RKO (cell line): ENCODE measurements at places on chromosomes 4 and X.

- peak; percentile 84 for DNase-seq
Measured at GRCh38 chrX:77572322-77572721, 125.1 kb downstream of the FGF16 start.

DNA sequence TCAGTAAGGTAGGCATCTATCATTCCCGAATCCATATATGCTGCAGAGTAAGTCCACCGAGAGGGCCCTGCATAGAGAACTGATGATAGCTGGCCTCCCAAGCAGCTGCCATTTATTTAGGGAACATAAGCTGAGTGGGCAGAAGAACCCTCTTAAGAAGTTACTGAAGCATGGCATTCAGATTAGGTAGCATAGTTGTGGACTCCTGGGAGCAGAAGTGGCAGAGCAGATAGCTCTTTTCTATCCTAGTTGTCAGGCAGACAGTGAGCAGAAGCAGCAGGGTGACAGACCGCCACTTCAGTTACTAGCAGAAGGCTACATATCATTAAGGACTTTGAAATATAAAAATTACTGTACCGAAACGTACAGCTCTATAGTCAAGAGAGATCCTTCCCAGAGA, 454.7 kb downstream of the PPP4R3C start:
- no peak for DNase-seq

GRCh38 chr4:187999406-187999932, 3.9 kb downstream of the ZFP42 start:
- no peak for DNase-seq

DNA sequence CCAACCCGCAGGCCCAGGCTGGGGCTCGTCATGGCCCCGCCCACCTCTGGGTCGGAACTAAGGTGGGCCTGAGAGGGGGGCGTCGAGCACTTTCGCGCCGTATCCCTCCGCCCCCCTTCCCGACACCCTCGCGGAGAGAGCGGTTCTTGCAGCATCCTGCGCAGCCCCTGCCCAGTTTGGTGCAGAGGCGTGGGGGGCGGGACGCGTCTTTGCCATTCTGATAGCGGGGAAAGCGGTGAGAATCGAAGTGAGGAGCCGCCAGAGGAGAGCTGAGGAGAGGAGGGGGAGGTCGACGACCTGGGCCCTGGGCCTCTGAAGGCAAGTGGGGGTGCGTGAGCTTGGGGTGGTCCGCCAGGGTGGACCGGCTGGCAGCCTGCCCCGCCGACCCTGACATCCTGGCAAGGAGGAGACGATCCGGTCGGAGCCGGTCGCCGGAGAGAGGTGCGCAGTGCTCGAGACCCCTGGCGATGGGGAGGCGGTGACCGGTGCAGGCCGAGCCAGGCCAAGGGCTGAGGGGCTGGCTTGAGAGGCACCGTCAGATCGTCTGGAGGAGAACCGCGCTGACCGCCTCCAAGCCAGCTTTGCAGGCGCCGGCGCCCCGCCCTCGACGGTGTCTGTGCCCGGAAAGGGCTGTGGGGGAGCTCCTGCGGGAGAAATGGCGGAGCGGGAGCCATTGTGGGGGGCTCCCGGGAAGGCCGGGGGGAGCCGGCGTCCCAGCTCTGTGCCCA, 25.5 kb downstream of the GPRASP3 start:
- DNase-seq = no peak

DNA sequence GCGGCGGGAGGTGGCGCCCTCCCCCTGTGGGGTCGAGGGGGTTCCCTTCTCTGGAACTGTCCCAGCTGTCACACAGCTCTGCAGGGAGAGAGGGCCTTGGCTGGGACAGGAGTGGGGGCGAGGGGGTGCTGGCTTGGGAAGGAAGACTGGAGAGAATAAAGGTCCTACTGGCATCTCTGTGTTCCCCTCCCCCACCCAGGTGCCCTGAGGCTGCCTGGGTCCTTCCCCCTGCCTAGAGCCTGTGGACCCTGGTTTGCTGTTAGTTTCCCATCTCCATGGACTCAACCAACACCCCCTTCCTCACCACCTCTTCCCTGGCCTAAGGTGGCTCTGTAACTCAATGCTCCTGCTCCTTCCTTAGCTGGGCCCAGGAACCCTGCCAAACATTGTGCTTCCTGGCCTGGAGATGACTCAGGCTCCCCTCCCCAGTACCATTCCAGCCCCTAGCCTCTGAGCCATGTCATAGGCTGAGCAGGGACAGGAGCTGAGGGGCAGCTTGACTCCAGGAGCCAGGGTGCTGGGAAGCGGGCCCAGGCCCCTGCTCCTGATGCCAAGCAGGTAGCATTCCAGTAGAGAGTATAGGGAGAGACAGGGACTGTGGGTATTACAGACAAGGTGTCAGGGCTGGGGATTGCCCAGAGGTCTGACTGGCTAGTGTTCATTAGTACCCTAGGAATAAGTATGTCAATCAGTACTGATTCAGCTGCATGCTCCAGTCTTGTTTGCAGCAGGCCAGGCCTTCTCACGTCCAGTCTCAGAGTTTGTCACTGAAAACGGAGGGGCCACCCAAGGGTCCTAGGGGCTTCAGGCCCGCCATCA, 100.7 kb downstream of the EFNB1 start:
- no peak for DNase-seq

DNA sequence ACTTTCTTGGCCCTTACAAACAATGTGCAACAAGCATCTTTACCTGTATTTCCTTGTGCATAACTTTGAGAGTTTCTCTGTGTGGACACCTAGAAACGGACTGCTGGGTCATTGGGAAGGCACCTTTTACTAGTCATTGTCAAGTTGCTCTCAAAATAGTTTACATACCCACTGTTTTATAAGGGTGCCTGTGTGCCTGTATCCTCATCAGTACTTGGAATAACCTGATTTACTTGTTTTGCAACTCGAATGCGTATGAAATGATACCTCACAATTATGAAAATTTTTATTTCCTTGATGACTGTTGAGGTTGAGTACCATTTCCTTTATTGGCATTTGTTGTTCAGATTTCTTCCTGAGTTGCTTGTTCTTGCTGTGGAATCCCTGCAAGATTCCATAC, 150.8 kb downstream of the STIM2 start:
- DNase-seq = no peak

GRCh38 chrX:21934414-21934813, 6.1 kb upstream of the SMS start:
- DNase-seq = peak; percentile 25

DNA sequence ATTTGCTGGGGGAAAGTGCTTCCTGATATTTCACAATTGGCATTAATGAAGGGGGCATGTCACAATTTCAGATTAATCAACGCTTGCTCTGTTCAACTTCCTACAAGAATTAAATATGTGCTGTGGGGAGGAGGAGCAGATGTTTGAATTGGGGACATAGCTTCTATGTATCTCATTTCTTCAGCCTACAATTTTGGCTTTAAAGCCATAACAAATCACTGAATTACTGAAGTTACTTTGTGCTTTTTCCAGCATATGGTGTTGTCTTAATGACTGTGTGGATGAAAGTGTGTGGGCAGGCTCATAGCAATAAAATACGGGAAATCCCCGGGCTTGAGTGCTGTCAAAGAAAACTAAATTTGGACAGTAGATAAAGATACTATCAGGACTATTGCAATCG, 813 bp downstream of the TLR7 start:
- DNase-seq = no peak

- DNase-seq = no peak
Measured at GRCh38 chr4:101102114-101102742, 245.1 kb downstream of the PPP3CA start.

DNA sequence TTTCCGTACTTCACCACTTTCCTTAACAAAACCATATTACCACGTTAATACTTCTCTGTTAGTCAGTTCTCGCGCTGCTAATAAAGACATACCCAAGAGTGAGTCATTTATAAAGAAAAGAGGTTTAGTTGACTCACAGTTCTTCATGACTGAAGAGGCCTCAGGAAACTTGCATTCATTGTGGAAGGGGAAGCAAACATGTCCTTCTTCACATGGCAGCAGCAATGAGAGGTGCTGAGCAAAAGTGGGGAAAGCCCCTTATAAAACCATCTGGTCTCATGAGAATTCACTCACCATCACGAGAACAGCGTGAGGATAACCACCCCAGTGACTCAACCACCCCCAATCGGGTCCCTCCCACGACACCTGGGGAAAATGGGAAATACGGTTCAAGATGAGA, 289.8 kb upstream of the CLNK start:
- DNase-seq = no peak

GRCh38 chrX:152992115-152992514, 1.8 kb downstream of the PNMA5 start:
- DNase-seq = no peak

DNA sequence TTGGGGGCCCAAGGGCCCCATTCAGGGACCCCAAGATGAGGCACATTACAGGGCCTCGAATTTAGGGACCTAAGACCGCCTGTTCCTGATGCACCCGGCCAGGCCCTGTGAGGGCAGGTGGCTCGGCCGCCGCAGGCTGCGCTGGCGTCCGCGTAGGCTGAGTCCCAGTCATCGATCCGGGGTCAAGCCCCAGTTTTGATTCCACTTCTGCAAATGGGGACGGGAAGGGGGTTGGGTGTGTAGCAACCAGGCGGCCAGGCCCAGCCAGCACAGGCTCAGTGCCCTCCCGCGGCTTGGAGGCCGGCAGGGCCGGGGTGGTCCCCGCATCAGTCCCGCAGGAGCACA, 327 bp downstream of the PNPLA4 start:
- no peak for DNase-seq

GRCh38 chr4:169154121-169154520, 116.6 kb downstream of the SH3RF1 start:
- no peak for DNase-seq

DNA sequence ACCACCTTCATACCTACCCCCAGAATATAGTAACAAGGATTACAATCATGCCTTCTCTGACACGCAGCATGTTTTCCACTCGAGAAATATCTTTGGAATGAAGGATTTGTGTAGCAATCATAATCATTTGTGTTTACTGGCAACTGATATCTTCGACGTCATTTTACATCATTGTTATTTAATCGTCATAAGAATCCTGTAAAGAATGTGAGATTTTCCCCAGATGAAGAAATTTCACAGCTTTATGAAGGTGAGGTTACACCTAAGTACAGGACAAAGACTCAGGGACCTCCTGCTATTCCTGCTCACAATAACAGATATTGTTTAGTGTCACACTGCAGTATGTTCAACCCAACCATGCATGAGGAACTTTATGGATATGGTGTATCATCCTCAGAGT, 198.2 kb upstream of the LDB2 start:
- no peak for DNase-seq

DNA sequence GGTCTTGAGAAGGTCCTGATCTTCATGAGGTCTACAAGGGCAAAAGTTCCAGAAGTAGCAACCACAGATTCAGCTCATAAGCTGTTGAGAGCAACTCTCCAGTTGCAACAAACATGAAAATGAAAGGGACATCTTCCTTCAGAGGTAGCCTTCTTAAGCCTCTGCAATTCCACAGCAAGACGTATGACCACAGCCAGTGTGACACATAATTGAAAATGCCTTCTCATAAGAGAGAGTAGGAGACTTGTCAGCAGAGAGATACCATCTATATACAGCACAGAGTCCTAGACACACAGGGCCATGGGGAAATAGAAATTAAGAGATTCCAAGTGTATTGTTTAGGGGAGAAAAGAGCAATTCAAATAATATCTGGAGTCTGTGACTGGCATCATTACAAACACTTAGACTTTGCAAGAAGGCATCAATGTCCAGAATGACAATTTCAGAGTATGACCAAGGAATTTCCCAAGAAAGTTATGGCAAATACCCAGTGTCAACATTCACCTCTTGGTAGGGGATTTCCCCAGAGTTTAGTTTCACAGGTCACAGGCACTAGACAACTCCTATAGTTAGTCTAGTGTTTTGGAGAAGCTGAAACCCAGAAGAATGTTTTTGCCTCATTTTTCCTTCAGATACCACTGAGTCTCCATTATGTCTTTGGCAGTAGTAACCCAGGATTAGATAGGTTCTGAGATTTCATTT, 340.3 kb downstream of the ZNF674 start:
- DNase-seq = no peak

DNA sequence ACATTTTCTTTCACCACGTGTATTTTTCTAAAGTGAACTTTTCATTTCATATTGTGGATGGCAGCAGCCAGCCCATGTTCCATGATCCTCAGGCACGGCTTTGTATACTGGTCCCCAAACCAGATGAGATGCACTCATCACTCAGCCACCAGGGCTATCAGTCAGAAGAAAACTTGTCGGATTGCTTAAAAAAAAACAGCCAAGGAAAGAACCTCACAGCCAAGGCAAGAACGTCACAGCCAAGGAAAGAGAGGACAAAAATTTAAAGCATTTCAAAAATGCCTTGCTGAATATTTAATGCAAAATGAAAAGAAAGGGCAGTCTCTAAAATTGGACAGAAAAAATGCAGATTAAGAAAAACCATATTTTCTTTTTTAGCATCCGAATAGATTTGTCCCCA, 333.3 kb downstream of the PDGFC start:
- DNase-seq = no peak

DNA sequence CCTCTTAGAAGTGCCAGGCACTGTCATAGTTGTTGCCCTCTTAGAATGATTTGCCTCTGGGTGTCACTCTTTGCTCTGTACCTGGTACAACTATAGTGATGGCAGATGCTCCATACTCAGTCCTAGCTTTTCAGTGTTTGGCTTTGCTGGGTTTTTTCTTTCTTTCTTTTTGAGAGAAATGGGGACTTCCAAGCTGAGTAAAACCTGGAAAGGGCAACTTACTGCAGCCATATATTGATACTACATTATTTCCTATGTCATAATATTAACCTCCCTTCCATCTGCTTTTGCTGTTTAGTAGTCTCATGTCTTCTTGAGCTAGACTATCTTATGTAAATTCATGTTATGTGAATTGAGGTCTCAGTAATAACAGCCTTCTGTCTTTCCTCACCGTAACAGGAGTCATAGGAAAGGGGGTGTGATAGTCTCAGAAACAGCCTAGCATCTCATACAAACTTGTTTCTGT, 49.0 kb downstream of the NIPAL1 start:
- no peak for DNase-seq

DNA sequence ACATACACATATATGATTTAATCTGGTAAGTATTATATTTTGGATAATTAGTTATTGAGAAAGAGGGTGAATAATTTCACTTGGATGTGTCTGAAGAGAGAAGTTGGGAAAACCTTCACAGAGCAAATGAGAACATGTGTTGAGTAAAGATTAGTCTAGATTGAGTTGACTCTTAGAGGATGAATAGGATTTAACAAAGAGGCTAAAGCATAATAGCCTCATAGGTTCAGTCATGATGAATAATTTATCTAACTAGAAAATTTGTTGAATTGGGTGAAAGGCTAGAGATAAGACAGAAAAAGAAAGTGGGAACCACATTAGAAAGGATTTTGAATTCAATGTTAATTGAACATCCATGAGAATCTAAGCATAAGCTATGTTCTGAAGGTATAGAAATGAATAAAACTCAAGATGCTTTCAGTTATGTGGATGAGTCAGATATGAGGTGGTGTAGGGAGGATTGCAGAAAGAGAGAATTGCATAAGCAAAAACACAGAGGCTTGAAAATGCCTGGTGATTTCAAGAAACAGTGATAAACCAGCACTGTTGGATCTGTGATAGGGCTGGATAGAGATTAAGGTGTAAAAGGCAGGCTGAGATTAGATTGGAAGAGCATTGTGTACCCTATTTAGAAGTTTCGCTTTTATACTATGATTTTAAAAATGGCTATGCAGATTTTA, 207.6 kb upstream of the NR3C2 start:
- DNase-seq = no peak
